Activated CD8-positive, alpha-beta memory T cell treated with anti-CD3 and anti-CD28 coated beads for 1 hour (primary cell): ENCODE measurements at places on chromosomes 3 and 15.

DNA sequence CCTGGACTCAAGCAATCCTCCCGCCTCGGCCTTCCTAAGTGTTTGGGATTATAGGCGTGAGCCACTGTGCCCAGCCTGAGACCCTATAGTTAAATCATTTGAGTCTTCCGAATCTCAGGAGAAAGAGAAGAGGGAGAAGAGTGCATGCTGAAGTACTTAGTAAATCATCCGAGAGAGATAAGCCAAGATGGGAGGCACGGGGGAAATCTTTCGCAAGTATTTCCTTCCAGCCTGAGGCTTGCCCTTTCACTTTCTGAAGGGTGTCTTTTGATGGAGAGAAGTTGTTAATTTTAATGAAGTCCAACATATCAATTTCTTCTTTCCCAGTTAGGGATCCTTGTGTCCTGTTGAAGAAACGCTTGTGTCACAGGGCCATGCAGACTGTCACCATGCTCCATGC is 97.1 kb upstream of the SLC6A6 start:
- DNase-seq, result no peak

- DNase-seq, result no peak
These were observed 66.3 kb upstream of the POLG start for GRCh38 chr15:89400782-89401545.

DNA sequence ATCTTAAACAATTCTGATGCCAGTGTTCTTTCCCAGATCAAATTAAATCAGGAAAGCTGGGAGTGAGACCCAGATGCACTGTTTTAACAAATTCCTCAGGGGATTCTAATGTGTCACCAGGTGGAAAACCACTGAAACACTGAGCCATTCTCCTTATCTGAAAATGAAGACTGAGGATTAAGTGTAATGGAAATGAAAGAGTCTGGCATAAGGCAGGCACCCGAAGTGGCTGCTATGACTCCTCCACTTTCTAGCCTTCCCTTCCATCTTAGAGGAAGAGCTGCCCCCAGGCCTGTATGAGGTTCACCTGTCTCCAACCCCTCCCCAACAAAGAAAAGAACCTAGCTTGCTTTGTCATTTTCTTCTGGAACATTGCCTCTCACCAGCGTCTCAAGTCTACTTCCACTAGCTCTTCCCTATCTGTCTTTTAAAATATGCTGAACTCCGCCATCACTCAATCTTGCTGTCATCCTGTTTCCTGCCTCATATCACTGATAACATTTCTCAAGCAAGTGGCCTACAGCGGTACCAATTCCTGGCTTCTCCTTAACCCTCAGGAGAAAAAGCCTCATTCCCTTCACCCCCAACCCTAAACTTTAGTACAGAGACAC is 13.7 kb upstream of the ABHD2 start:
- DNase-seq, result no peak

GRCh38 chr3:194875581-194876402 is 190.1 kb downstream of the FAM43A start:
- no peak for DNase-seq

GRCh38 chr3:151379083-151379734 is 5.3 kb downstream of the P2RY12 start:
- no peak for DNase-seq

- DNase-seq, result no peak
These were observed 28.6 kb downstream of the KLHL6 start for GRCh38 chr3:183526838-183527427.

DNA sequence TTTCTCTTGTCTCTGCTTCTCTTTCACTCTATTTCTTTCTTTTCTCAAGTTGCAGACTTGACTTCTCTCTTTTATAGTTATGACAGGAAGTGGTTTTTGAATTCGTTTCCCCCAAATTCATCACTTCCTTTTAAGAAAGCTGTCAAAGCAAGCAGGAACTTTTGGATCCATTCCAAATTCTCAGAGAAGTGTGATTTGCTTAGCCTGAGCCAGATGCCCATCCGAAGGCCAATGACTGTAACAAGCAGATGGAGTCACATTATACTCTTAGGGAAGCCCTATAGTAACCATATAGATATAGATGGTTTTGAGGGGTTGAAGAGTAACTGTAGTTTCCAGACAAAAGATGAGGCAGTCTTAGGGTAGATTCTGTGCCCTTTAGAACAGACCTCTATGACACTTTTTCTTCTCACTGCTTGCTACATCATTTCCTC is 592.0 kb upstream of the KCNMB2 start:
- no peak for DNase-seq

- DNase-seq, result no peak
These were observed 66.0 kb downstream of the HMCES start for GRCh38 chr3:129344540-129345220.

- no peak for DNase-seq
These were observed 60.8 kb downstream of the USP13 start for GRCh38 chr3:179713643-179714090.

- DNase-seq, result no peak
These were observed 13.4 kb downstream of the RTP1 start for GRCh38 chr3:187210545-187211327.

- no peak for DNase-seq
These were observed 367.4 kb downstream of the GAP43 start for GRCh38 chr3:115990669-115991068.

DNA sequence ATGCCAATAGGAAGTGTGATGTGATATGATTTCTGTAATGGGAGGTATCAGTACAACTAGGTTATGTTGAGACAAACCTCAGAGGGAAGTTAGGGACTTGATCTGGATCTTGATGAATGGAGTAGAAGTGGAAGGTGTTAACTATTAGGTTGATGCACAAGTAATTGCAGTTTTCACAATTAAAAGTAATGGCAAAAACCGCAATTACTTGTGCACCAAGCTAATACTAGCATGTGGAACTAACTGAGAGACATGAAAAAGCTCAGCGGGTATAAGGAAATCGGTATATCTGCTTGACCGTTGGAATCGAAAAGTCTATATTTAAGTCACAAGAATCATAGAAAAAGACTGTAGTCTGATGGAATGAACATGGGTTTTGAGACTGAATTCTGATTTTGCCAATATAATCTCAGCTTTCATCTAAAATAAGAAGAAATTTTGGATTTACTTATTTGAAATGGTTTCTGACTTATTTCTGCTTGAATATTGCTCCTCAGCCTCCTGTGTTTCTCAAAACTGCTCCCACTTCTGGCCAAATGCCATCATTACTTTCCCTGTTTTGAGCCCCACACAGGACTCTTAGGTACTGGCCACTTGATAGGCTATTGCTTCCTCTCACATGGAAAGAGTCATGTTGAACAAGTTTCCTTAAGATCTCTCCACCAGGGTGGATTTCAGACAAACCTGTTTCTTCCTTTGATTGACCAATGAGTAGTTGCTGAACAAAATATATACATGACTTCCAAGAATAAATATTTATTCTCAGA is 271.5 kb upstream of the COL8A1 start:
- DNase-seq, result no peak
